ENCODE measurements at places on chromosomes 2 and 18.
A peak's percentile ranks its signal among the peaks of the same experiment; 100 is the strongest.

DNA sequence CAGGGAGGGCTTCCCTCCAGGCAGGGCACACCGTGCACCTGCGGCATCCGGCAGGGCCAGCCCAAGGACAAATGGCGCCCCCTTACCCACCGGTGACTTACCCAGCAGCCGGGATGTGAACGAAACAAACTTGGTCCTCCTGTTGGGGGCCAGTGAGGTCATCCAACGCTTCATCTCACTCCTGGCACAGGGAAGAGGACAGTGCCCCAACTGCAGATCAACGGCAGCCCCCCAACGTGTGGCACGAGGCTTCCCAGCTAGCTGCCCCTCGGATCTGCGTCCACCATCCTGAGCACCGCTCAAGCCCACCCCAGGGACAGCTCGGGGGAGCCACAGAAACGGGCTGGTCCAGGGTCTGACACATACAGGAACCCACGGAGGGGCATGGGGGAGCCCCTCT is 12.0 kb downstream of the SNORC start:
- DNase-seq: no peak

- no peak for DNase-seq
Measured at GRCh38 chr2:55958756-55959155, 35.2 kb upstream of the EFEMP1 start.

DNA sequence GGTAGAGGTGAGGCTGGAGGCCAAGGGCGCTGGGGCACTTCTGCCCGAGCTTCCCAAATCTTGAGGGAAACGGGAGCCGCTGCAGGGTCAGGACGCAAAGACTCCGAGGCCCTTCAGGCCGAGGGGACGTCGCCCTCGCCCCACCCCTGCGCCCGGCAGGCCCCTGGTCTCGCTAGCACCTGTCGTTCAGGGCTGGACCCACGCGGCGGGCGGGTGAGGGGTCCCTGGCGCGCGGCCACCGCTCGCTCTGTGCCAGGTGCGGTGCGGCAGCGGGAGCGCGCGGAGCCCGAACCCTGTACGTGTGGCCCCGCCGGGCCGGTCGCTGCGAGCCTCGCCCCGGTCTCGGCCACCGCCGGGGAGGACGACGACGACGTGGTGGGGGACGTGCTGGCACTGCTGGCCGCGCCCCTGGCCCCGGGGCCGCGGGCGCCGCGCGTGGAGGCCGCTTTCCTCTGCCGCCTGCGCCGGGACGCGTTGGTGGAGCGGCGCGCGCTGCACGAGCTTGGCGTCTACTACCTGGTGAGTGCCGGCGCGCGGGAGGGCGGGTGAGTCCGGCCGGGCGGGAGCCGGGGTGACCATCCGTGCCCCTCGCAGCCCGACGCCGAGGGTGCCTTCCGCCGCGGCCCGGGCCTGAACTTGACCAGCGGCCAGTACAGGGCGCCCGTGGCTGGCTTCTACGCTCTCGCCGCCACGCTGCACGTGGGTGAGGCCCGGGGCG is 4.9 kb downstream of the ERFE start:
- DNase-seq: no peak

GRCh38 chr2:7279421-7279949 is 362.3 kb downstream of the RNF144A start:
- no peak for DNase-seq

GRCh38 chr2:102187496-102188150 is 800 bp downstream of the IL1RL2 start:
- DNase-seq: peak; percentile 24

GRCh38 chr2:74816540-74817303 is 17.2 kb upstream of the HK2 start:
- DNase-seq: no peak

DNA sequence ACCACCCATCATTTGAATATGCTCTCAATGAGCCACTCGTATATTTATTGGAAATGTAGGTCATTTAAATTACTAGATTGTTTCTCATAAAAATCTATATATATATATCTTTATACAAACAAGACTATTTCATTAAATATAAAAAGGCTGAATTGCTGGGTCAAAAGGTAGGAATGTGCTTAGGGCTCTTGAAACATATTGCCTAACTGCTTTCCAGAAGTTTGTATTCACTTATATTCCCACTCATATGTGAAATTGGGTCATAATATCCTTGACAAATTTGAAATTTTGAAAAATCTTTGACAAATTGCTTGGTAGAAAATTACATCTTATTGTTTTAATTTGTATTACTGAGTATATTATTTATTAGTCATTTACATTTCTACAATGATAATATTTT is 999.8 kb upstream of the CDH2 start:
- DNase-seq: no peak

DNA sequence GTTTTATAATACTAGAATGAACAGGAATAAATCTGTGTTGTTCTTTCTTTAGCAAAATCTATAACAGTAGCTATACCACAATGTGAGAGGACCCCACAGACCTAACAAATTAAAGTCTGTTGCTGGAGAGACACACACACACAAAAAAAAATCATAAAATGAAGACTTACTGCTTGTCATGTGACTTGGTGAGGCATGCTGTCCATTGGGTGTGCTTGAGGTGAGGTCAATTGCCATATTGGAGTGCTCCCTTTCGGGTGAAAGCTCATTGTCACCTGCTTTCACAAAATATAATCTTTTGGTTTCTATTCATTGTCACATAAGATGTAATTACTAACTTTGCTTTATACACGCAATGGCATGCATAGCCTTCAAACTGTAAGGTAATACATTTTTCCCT is 3.9 kb downstream of the IKZF2 start:
- DNase-seq: no peak

GRCh38 chr2:85112906-85113625 is 20.1 kb upstream of the TCF7L1 start:
- no peak for DNase-seq

- DNase-seq: no peak
Measured at GRCh38 chr18:64407606-64408005, 258.7 kb upstream of the LINC00305 start.

- peak; percentile 21 for DNase-seq
Measured at GRCh38 chr2:71226096-71226964, 573 bp downstream of the PAIP2B start.

- no peak for DNase-seq
Measured at GRCh38 chr2:95063086-95063958, 37.8 kb downstream of the MAL start.

GRCh38 chr2:181203412-181203811 is 223.0 kb downstream of the UBE2E3 start:
- no peak for DNase-seq

DNA sequence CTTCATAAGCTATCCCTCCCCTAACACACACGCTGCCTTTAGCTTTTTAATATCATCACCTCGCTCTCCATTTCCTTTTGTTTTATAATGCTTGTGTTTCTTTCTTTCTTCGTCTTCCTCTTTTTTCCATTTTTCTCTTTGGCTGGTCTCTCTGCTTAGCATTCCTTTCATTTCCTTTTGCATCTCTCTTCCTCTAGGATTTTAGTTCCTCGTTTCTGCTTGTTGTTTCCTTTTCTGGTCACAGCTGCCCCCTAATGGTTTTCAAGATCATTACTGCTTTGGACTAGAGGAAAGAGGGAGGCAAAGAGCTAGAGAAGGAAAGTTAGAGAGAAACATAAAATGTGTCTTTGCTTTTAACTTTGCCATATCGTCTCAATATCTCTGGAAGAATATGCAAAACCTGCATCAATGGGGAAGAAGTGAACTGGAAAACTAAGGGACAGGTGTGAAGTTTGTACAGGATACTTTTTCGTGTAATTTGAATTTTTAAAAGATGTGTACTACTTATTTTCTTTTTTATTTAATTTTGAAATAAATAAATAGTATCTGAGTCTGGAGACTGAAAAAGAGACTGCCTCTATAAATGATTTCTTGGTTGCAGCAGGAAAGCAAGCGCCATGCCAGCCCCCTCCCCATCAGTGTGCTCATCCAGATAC is 6.3 kb upstream of the NRP2 start:
- no peak for DNase-seq

- no peak for DNase-seq
Measured at GRCh38 chr2:111710613-111711012, 173.4 kb downstream of the ANAPC1 start.

DNA sequence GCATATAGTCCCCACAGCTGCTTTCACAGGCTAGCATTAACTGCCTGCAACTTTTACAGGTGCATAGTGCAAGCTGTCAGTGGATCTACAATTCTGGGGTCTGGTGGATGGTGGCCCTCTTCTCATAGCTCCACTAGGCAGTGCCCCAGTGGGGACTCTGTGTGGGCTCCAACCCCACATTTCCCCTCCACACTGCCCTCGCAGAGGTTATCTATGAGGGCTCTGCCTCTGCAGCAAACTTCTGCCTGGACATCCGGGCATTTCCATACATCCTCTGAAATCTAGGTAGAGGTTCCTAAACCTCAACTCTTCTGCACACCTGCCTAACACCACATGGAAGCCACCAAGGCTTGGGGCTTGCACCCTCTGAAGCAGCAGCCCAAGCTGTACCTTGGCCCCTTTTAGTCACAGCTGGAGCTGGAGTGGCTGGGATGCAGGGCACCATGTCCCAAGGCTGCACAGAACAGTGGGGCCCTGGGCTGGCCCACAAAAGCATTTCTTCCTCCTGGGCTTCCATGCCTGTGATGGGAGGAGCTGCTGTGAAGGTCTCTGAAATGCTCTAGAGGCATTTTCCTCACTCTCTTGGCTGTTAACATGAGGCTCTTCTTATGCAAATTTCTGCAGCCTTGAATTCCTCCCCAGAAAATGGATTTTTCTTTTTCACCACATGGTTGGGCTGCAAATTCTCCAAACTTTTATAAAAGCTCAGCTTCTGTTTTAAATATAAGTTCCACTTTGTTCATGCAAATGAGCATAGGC is 59.3 kb downstream of the KDM3A start:
- no peak for DNase-seq

- no peak for DNase-seq
Measured at GRCh38 chr2:168744844-168745243, 57.6 kb upstream of the NOSTRIN start.

- no peak for DNase-seq
Measured at GRCh38 chr2:21423854-21424253, 300.1 kb downstream of the TDRD15 start.

- DNase-seq: no peak
Measured at GRCh38 chr2:120448961-120449810, 103.2 kb downstream of the INHBB start.

DNA sequence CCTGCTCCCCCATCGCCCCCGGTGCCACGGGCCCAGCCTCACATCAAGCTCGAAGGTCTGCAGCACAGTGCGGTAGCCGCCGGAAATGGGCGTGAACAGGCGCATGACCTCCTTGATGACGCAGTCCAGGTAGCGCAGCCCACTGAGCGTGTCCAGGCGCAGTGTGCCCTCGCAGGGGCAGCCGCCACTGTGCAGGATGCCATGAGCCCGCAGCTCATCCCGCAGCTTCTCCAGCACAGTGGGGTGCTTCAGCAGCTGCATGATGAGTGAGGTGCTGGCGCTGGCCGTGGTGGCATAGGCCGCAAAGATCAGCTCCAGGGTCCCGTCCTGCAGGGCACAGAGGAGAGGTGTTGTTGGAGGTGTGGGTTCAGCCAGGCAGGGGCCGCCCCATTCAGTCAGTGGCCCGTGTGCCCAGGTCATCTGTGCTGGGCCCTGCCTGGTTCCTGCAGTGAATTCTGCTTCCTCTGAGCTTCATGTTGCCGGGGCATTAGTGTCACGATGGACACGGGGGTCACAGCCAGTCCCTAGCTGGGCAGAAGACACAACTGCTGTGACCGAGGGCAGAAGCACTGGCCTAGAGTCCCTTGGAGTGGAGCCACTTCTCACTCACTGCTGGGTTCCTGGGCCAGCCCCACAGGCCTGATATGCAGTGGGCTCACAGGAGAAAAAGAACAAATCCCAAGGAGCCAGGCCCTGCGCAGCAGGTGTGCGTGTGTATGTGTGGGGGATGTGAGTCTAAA is 14.5 kb downstream of the CYP26B1 start:
- DNase-seq: no peak

GRCh38 chr2:144605231-144605840 is 85.4 kb upstream of the ZEB2 start:
- DNase-seq: no peak

DNA sequence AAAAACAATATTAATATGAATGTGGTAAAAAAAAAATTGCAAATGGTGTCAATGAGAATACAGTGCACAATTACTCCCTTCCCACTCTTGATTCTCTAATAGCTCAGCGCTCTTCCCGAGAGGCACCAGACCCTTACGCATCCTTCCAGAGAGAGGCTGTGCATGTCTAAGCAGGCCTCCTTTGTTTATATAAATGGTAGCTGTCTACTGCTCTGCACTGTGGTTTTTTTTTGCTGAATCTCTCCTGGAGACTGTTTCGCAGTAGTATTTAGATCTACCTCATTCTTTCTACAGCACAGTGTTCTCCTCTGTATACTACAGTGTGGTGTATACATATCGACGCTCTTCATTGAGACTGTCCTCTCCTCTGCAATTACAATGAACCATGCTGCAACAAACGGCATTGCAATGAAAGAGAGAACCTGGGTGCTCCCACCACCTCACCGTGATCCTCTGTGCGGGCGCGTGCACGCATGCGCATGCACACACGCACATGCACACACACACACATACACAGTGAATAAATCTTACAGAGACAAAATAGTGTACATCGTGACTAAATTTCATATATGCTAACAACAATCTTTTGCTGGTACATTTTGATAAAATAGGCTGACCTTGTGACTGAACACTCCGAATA is 19.4 kb downstream of the SEPTIN10 start:
- no peak for DNase-seq

- DNase-seq: no peak
Measured at GRCh38 chr2:106197878-106198277, 3.8 kb upstream of the UXS1 start.

GRCh38 chr18:62346333-62347088 is 21.4 kb downstream of the TNFRSF11A start:
- DNase-seq: no peak

- DNase-seq: no peak
Measured at GRCh38 chr2:115904516-115904915, 1462.1 kb downstream of the DPP10 start.

DNA sequence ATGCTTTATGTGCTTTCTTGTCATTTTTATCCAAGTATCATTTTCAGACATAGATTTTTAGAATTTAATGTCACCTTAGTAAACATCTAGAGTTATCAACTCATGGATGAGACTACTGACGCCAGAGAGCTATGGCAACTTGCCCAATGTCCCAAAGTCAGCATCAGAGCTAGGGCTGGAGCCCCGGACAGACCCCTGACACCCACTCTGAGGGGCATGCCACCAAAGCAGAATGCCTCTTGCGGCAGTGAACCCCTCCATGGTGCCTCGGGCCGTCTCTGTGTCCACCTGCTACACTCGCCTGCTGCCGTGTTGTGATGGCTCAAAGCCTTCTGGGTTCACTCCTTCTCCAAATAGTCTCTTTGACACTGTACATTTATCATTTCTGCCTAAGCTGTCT is 5.4 kb downstream of the SIGLEC15 start:
- no peak for DNase-seq

GRCh38 chr2:18630941-18631340 is 41.6 kb upstream of the NT5C1B start:
- DNase-seq: no peak

GRCh38 chr2:33321876-33322483 is 154.5 kb upstream of the RASGRP3 start:
- no peak for DNase-seq

GRCh38 chr18:73232933-73233332 is 365.1 kb upstream of the NETO1 start:
- no peak for DNase-seq

GRCh38 chr2:176085120-176085788 is 1.5 kb upstream of the EVX2 start:
- DNase-seq: no peak
